ENCODE measurements at places on chromosomes 1 and 21.
A peak's percentile ranks its signal among the peaks of the same experiment; 100 is the strongest.

- peak; percentile 68 for DNase-seq
These were observed 3.4 kb upstream of the HEYL start for GRCh38 chr1:39642796-39643195.

- no peak for DNase-seq
These were observed 76.0 kb downstream of the KIAA0319L start for GRCh38 chr1:35481229-35481628.

GRCh38 chr1:21594935-21595897, 73.9 kb downstream of the RAP1GAP start:
- DNase-seq: peak; percentile 17

DNA sequence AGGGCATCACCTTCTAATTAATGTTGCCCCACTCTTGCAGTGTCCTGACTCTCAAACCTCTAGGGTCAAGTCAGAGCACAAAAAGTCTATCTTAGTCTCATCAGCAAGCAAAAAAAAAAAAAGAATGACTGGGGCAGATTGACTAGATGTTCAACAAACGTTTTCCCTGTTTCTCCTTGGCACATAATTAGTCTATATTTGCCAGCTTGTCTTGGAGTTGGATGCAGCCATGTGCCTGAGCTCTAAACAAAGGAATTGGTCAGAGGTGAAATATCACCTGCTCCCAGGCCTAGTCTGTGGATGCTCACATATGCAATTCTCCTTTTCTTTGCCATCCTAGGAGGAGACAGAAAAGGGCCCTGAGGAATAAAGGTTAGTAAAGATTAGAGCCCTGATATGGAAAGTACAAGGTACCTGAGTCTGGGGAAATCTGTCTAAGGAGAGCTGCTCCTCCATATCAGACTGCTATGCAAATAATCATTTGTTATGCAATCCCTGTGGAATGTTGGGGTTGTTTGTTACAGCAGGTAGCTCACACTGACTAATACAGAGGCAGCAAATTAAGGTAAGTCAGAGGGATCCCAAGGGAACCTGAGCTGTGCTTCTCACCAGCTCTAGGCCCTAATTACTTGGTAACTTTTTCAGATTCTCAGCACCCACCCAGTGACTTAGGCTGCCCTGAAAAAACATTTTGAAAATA, 130.8 kb downstream of the BRINP2 start:
- DNase-seq: no peak

DNA sequence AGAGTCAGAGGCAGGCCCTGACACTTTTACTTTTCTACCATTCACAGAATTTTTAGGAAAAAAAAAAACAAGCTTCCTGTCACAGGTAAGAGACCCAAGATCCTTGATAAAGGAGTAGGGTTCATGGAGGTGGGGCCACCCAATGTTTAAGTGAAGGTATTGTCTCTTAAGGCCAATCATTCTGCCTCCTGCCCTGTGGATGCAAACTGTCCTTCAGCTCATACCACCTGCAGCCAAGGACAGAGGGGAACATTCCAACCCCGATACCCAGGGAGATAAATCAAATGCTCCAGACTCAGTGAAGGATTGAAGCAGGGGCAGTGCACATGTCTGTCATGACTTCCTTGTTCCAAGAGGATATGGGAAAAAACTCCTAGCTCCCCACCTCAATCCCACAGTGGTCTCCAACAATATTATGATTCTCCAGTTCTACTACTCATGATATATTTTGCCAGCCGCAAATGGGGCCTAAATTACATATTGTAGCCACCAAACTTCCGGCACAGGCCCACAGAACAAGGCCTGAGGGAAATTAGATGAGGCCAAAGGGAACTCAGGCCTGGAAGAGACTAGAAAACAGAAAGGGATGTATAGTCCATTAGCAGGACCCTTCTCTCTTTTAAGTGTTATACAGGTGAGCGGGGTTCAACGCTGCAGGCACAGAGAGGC, 59.5 kb downstream of the TRABD2B start:
- DNase-seq: no peak

DNA sequence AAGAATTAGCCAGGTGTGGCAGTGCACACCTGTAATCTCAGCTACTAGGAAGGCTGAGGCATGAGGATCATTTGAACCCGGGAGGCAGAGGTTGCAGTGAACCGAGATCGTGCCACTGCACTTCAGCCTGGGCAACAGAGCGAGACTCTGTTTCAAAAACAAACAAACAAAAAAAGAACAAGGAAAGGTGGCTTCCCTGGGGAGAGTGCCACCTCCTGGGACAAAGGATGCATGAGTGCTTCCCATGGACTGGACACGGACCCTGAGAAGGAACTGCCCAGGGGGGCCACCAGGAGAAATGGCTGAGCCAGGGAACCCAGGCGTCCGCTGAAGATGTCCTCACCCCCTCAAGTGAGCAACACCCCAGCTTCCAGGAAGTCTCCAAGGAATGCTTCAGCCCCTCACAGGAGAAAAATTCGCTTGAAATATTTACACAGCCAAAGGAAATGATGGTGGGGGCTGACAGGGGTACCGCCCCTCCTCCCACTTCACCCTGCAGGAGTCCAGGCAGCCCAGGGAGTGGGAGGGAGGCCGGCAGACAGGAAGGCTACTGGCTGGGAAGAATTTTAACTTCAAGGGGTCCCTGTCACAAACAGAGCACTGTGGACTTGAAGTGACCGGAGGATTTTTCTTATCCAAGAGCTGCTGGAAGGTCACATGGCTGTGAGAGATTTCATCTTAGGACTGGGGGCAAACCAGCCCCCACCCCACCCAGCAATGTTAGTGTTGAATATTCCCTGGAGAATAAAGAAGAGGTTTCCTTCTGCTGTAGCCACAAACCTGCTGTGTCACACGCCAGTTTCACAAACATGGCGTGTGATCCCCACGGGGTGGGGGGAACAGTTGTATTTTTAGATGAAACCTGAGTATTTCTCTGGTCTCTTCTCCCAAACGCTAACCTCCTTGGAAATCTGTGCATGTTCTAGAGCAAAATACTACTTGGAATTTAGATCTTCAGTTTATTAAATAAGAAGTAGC, 90.8 kb upstream of the SLC25A33 start:
- DNase-seq: no peak

GRCh38 chr1:15248216-15248615, 1.2 kb downstream of the FHAD1 start:
- no peak for DNase-seq

Measured in fibroblast of gingiva (primary cell).